Germinal center (tissue), 1 donor: ENCODE measurements at places on chromosomes 3 and 15.

DNA sequence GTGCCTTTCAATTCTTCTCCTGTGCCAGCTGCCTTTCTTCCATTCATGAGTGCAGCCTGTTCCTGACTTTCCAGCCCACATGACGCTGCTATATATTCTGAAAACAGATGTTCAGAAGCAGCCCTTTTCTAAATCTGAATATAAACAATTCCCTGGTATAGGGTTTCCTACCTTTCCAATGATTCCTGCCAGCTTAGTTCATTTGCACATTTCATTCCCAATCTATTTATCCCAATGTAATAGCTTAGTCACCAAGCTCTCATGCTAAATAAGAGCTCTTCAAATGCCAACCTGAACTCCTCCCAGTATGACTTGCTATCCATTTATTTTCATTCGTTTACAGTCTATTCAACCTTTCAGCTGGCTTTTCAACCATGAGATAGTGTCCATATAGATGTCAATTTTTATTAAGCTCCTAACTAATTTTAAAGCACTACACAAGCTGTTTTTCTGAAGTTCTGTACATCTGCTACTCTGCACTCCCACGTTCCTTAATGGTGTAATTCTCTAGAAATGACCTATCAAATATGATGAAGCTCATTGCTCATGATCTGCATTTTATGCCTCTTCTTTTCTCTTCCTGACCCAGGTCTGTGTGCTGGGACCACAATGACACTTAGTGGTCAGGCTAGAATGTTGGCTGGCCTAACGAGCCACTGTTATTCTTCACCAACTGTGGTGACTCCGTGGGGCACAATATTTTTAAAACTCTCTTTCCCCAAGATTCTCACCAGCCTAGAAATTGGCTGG, 605.0 kb upstream of the TBL1XR1 start:
- DNase-seq: no peak

- no peak for DNase-seq
These were observed 13.8 kb downstream of the RPL39L start for GRCh38 chr3:187125319-187126031.

DNA sequence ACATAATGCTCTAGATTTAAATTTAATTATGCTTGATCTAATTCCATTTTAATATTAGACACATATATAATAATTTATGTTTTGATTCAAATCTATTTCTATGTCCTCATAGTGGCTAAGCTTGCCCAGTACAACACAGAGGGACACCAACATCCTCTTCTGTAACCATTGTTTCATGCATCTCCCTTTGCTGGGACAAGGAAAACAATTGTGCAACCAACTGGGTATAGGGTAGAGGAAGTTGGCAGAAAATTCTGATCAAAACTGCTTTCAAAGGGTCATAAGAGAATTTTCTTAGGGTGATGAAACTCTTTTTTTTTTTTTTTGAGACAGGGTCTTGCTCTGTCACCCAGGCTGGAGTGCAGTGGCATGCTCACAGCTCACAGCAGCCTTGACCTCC, 121.4 kb upstream of the SGO1 start:
- no peak for DNase-seq

DNA sequence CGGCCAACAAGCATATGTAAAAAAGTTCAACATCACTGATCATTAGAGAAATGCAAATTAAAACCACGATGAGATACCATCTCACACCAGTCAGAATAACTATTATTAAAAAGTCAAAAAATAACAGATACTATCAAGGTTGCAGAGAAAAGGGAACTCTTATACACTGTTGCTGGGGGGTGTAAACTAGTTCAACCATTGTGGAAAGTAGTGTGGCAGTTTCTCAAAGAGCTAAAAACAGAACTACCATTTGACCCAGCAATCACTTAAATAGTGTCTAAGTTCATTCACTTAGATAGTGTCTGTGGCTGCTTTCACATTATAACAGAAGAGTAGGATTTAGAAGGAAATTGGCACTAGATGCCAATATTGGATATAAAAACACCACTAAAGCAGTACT, 49.7 kb downstream of the CGGBP1 start:
- DNase-seq: no peak

DNA sequence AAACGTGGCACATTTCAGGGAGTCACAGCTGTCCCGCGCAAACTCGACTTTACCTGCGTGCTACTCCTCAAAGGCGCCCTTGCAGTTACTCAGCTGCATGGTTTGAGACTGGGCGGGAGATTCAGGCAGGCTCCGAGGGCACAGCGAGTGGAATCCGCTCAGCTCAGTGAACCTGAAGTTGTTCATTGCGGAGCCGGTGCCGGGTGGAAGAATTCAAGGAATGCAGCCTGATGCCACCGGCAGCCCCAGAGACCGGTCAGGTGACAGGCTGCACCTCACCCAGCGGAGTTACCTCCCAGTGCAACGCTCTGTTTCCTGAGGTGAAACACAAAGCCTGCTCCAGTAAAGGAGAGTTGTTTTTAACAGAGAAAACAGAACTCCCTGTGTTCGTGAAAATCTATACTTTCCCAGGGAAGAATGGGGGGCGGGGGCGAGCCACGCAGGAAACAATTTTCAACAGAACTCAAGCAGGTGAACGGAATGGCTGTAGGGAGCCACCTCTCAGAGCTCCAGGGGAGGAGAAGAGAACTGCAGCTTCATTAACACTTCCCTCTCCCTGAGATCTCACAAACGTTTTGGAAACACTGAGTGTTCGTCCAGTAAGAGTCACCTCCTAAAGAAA, 3.8 kb downstream of the VEPH1 start:
- DNase-seq: no peak

- DNase-seq: no peak
These were observed 75.9 kb downstream of the MYO9A start for GRCh38 chr15:72042054-72042453.

DNA sequence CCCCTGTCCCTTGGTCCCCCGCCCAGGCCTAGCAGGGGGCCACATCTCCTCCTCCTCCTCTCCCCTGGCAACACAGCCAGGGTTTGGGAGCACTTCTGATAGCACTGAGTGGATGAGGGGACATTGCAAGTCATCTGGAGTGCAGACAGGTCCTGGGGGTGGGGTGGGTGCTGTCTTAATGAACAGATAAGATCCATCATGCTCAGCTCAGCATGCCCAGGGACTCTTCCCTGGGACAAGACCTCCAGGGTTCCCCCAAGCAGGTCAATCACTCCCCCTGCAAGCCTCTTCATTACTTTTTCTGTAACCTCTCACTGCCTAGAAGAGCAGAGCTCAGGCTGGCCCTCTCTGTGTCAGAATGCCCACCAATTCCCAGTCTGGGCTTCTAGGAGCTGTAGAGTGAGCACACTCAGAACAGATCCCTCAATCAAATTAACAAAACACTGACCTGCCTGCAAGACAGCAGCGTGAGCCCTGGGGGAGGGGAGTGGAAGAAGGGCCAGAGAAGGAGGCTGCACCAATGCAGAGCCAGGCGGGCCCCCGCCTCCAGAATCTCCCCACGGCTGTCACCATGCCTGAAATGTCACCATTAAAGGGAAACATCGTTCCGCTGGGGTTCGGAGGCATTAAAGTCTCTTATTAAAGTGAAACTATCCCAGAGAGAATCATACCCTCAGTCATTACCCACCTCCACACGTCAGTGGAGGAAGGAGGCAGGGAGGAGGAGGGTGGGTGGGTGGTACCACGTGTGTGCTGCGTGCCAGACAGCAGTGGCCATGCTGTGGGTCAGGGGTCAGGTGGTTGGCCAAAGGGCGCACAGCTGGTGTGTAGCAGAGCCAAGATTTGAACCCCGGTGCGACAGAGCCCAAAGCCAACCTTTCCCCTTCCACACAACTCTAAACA, 114.7 kb upstream of the LINGO1 start:
- DNase-seq: no peak

- DNase-seq: no peak
These were observed 20.2 kb upstream of the GCNT3 start for GRCh38 chr15:59591356-59591755.

DNA sequence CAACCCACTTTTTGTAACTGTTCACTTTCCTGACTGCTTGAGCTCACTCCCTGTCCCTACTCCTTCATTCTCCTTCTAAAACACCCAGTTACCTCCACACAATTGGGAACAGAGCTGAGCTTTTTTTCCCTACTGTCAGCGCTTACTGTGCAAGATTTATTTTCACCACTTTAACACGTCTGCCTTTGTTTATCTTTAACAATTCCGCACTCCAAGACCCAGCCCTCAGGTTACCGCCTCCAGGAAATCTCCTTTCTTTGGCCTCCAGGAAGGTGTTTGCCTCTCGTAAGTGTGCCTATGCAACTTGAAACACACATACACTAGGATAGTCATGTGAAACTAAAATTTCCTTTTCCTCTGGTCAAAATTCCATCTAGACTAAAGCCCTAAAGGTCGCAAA, 271.9 kb upstream of the TPRG1 start:
- no peak for DNase-seq

DNA sequence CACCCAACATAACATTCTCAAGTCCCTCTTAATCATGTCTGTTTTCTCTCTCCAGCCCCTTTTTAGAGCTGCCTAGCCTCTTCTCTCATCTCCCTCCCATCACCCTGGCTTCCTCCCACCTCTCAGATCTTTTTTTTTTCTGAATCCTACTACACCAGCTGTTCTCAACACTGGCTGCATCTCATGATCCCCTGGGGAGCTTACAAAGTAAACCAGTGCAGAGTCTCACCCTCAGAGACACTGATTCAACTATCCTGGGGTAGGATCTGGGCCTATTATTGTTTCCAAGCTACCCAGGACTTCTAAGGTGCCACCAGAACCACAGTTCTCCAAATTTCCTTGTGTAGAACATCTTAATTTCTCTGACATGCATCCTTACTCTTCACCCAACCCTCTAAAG, 50.3 kb upstream of the ACAN start:
- DNase-seq: no peak

GRCh38 chr3:45311953-45312801, 76.2 kb upstream of the LARS2 start:
- DNase-seq: no peak
